NB4 (cell line): ENCODE measurements at places on chromosomes 1 and 21.

GRCh38 chr1:223006917-223007648 lies 136.0 kb downstream of the TLR5 start:
- no peak for DNase-seq

DNA sequence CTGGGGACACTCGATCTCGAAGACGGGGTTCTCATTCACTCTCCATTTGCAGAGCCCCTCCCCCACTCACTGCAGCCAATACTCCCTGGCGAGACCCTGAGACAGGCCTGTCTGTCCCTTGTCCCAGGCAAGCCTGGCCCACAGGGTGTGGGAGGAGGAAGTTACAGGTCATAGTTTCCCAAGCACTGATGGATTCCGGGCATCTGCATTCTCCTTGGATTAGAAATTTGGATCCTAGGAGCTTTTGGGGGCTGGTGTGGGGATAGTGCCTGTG lies 11.3 kb downstream of the WNT3A start:
- no peak for DNase-seq

DNA sequence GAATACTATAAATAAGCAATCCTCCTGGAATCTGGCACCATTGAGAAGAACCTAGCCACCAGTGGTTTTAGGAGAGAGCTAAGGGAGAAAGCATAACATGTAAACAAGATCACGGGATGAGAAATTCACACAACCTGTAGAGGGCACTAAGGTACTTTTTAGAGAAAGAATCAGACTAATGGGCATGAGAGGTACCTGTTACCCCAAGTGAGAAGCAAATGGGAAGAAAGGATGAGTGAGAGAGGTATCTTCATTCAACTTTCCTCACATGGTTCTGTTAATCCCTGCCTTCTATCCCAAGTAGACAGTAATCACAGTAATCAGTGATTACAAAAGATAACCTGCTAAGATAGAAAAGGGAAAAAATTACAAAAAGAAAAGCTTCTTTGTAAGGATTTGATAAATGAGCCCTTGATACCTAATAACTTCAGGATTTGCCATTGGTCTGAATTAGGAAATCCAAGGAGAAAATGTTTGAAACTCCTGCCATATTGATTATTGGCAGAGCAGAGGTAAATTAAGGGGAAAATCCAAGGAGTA lies 251.1 kb upstream of the ADGRL2 start:
- peak; percentile 20 for DNase-seq

- no peak for DNase-seq
Measured at GRCh38 chr1:169143346-169143745, 36.9 kb downstream of the ATP1B1 start.

GRCh38 chr1:11045428-11046269 lies 1.4 kb downstream of the MASP2 start:
- DNase-seq: no peak

GRCh38 chr1:111943846-111944749 lies 45.4 kb downstream of the KCND3 start:
- no peak for DNase-seq

- DNase-seq: no peak
Measured at GRCh38 chr1:232416026-232416568, 213.8 kb downstream of the SIPA1L2 start.

GRCh38 chr1:214010717-214011116 lies 22.9 kb downstream of the PROX1 start:
- no peak for DNase-seq

DNA sequence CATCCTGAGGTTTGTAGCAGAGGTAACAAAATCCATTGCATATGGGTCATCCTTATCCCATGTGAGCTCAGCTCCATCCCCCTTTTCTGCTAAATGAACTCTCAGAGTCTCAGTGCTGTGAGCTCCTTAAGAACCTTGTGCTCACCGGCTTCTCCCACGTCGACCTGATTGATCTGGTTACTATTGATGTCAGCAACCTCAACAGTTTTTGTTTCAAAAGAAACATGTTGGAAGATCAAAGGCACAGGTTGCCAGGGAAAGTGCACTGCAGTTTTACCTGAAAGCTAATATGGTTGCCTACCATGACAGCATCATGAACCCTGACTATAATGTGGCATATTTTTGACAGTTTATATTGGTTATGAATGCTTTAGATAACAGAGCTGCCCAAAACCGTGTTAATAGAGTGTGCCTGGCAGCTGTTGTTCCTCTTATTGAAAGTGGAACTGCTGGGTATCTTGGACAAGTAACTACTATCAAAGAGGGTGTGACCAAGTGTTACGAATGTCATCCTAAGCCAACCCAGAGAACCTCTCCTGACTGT lies 131.4 kb downstream of the HS2ST1 start:
- DNase-seq: no peak

GRCh38 chr1:4962836-4963235 lies 308.4 kb downstream of the AJAP1 start:
- no peak for DNase-seq

DNA sequence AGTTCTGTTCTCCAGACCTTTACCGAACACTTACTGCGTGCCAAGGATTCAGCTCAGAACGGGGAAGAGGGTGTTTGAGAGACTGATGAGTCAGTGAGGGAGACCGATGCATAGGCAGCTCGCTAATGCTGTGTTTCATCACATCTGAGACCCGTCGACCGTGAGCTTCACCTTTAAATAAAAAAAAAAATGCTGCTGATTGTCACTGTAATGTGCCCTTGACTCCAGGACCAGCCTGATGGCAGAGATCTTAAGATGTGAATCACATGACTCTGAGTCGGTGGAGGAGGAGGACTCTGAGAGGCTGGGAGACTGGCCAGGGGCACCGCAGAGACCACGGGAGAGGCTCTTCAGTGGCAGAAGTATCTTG lies 28.8 kb downstream of the SPSB1 start:
- peak; percentile 53 for DNase-seq
